ENCODE measurements at places on chromosomes 7 and 10.

DNA sequence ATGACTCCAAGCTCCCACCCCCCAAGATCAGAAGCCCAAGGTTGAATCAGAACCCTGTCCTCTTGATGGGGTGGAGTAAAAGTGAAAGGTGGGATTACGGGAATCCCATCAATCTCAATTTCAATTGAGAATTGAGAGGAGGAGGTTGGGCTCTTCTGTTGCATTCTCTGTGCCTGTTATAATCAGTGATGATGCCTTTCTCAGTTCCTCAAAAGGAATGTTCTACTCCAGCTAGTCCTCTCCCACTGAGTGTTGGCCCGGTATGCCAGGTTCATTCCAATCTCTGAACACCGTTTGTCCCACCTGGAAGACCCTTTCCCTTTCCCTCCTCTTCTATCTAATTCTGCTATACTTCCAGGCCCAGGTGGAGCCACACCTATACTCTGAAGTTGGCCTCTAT lies 17.2 kb upstream of the XPNPEP1 start:
- DNase-seq = no peak

DNA sequence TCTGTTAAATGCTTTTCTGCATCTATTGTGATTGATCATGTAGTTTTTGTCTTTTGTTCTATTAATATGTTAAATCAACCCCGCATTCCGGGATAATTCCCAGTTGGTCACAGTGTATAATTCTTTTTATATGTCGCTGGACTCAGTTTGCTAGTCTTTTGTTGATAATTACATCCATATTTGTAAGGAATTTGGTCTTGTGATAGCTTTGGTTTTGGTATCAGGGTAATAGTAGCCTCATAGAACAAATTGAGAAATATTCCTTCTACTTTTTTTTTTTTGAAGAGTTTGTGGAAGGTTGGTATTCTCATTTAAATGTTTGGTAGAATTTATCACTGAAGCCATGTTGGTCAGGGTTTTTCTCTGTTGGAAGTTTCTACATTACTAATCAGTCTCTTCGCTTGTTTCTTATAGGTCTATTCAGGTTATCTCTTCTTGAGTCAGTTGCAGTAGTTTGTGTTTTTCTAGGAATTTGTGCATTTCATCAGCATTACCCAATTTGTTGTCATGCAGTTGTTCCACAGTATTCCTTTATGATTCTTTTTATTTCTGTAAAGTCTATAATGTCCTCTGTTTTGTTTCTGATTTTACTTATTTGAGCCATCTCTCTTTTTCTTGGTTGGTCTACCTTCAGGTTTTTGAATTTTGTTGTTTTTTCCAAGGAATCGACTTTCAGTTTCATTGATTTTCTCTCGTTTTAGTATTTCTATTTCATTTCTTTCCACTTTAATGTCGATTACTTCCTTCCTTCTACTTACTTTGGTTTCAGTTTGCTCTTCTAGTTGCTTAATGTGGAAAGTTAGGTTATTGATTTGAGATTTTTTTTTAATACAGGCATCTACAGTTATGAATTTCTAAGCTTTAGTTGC lies 64.6 kb upstream of the GJD4 start:
- DNase-seq = no peak

DNA sequence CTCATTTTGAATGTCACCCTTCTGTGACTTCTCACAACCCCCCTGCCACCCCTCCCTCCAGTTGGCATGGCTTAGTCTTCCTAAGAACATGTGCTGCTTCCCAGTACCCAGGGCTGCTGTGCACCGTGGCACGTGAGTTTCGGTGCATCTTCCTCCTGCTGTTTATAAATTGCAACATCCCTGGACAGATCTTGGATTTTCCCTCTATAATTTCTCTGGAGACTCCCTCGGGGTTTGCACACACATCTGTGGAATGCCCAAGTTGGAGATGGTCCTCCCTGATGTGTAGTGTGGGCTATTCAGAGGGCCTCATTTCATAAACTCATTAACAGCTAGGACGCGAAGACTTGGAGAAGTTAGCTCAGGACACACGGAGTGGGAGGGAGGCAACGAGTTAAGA lies 52.9 kb downstream of the IKZF1 start:
- DNase-seq = no peak

DNA sequence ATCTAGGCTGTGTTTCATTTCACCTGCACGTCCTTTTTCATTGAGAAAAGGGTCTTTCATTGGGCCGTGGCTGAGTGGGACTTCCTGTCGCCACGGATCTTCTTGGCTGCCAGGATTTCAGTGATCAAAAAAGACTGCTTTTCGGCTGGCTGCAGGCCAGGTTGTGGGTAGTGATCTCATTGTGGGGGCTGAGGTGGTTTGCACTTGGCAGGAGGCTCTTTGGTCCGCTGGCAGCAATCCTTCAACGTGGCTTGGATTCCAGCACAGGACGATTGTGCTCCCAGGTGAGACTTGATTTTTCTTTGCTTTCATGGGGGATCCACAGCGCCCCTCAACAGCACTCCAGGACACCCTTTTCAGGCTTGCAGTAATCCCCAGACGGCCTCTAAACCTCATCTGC lies 29.0 kb upstream of the ZNF273 start:
- no peak for DNase-seq

- no peak for DNase-seq
These were observed 46.9 kb downstream of the EGFR start for GRCh38 chr7:55065511-55066229.

- no peak for DNase-seq
These were observed 118.6 kb upstream of the BTBD16 start for GRCh38 chr10:122152544-122152943.
